ENCODE measurements at places on chromosomes 16 and 17.
A peak's percentile ranks its signal among the peaks of the same experiment; 100 is the strongest.

- DNase-seq, result no peak
Observed at GRCh38 chr16:181565-182021, 1.3 kb downstream of the HBQ1 start.

- no peak for DNase-seq
Observed at GRCh38 chr16:89607453-89607852, 6.0 kb upstream of the DPEP1 start.

DNA sequence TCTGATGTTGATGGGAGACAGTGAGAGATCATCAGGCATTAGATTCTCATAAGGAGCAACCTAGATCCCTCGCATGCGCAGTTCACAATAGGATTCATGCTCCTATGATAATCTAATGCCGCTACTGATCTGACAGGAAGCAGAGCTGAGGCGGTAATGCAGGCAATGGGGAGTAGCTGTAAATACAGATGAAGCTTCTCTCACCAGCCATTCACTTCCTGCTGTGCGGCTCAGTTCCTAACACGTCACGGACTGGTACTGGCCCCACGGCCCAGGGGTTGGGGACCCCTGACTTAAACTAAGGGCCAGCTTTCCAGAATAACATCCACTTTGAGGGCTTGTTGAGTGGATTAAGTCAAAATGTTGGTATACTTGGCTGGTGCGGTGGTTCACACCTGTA, 2.6 kb upstream of the TMEM219 start:
- no peak for DNase-seq

DNA sequence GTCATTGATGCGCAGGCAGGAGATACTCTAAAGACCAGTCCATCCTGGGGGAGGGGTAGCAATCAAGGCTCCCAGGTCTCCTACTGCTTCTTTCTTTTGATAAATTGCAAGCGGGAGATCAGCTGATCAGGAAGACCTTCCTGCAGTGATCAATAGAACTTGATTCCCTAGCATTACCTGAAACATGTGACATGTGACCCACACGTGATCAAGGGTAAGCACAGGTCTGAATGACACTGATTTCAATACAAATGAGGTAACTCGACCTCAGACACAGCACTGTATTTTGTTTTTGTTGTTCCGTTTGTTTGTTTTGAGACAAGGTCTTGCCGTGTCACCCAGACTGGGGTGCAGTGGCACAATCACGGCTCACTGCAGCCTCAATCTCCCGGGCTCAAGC, 39.6 kb upstream of the MLYCD start:
- DNase-seq, result no peak

DNA sequence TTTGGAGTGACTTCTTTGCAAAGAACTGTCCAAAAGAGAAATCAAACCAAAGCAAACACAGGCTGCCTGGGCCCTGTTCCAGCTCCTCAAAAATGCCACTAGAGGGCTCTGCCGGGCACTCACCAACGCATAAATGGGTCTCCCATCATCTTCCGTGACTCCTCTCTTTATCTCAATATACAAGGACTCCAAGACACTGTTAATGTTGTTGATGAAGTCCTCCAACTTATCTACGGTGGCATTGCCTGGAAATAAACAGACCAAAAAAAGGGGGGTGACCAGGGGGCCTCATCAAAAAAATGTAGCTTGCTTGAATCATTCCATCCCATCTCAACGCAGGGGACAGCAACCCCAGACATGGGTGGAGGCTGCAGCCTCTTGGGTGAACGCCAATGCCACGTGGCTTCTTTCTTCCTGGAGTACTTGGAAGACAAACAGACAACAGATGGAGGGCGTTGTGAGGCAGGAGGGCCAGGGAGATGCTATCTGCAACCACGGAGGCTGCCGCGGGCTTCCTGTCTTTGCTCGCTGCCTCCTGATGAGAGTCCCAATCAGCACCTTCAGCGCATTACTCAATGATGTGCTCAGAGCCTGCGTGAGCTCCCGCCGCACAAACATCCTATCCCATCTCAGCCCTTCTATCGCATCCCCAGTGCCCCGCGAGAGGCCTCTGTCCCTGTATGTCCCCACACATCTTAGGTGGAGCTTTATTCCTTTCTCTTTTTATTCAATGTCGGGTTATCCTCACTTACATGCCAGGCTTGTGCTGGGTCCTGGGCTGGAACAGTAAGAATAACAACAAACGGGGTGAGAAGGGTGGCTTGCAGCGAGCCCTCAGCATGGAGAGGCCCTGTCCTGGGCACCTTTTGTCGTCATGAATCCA, 32.0 kb downstream of the KDM8 start:
- DNase-seq, result peak; percentile 80

DNA sequence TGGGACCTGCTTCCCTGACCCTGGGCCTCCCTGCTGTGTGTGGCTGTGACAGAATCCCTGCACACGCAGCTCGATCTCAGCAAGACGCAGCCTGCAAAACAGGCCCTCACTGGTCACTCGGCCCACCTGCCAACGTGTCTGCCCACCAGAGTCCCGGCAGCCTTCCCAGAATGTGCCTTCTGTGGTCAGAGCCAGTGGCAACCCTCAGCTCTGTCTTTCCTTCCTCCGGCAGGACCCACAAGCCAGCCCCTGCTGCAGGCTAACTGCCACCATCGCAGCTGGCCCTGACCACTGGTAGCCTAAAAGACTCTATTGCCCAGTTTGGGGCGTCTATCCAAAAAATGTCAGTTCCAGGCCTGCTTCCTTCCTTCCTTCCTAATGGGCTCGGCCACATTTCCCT, 83.2 kb downstream of the LITAF start:
- DNase-seq, result no peak

DNA sequence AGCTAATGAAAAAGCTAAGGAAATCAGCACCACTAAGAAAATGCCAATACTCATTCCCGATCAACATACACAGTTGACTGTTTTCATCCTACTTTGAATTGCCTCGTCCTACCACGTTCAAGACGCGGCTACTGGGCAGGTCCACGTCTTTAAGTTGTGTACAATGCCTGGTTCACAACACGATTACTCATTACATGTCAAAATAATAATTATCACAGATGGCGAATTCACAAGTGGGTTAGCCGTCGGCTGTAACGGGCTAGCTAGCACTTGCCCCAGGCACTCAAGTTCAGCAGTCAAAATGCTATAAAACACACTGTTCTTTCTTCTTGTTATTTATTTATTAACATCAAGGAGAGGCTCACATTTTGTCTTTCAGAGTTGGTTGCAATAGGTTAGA, 124.2 kb downstream of the ZFHX3 start:
- DNase-seq, result no peak

GRCh38 chr16:13919330-13919682, 648 bp upstream of the ERCC4 start:
- DNase-seq, result peak; percentile 20

GRCh38 chr16:46920402-46921068, 36.4 kb downstream of the GPT2 start:
- DNase-seq, result no peak

GRCh38 chr16:88939972-88940861, 36.8 kb downstream of the CBFA2T3 start:
- no peak for DNase-seq

- DNase-seq, result no peak
Observed at GRCh38 chr17:20141198-20141972, 132.2 kb downstream of the SPECC1 start.

GRCh38 chr17:45036691-45037090, 14.7 kb downstream of the DCAKD start:
- DNase-seq, result no peak

- DNase-seq, result no peak
Observed at GRCh38 chr17:57879437-57880085, 29.7 kb upstream of the MRPS23 start.

GRCh38 chr16:86126891-86127290, 227.9 kb downstream of the IRF8 start:
- DNase-seq, result no peak

GRCh38 chr16:86597880-86598606, 19.7 kb downstream of the FOXL1 start:
- DNase-seq, result no peak

- no peak for DNase-seq
Observed at GRCh38 chr17:51088287-51088686, 32.4 kb downstream of the SPAG9 start.

- DNase-seq, result no peak
Observed at GRCh38 chr17:40949418-40949817, 12.0 kb upstream of the KRT23 start.

All from HFF-Myc (cell line).